Large intestine (tissue), 12 donors: ENCODE measurements at places on chromosomes 2 and 18. TPM values are rescaled to one million over a fixed set of nuclear protein-coding genes. Genes with fewer than 3 reads are reported as not detected.

DNA sequence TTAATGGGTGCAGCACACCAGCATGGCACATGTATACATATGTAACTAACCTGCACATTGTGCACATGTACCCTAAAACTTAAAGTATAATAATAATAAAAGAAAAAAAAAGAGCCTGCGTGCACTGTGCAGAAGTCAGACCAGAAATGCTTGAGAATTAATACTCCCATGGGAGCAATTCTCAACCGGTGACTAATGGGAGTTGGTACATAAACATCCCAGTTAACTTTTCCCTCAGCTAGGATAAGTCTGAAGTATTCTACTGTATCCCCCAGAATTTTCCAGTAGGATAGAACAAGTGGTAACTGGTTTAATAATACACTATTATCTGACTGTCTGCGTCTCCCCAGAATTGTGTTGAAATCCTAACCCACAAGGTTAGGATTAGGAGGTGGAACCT, 113.6 kb upstream of the COL5A2 start:
- no peak for DNase-seq

GRCh38 chr2:200702646-200703118, 109.0 kb upstream of the BZW1 start:
- peak; percentile 76 for DNase-seq

GRCh38 chr2:11904029-11904428, 157.6 kb downstream of the LPIN1 start:
- DNase-seq: no peak

DNA sequence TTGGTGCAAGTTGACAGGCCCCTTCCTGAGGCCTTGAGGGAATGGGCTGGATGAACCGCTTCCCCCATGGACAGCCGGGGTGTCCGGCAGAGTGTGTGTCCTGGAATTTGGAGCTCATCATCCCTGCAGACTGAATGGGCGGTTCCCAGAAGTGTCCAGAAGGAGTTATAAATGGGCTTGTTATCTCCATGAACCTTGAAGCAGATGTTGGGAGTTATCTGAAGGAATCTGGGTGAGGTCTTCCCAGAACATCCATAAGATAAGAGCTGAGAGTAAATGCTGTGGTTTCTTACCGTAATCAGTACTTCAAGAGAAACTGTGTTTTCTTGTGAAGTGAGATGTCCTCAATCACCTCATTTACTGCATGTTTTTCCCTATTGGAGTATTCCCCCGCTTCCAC, 21.1 kb downstream of the PLB1 start:
- DNase-seq: no peak

- DNase-seq: no peak
These were observed 483.8 kb upstream of the REG3G start for GRCh38 chr2:78541451-78542267.

DNA sequence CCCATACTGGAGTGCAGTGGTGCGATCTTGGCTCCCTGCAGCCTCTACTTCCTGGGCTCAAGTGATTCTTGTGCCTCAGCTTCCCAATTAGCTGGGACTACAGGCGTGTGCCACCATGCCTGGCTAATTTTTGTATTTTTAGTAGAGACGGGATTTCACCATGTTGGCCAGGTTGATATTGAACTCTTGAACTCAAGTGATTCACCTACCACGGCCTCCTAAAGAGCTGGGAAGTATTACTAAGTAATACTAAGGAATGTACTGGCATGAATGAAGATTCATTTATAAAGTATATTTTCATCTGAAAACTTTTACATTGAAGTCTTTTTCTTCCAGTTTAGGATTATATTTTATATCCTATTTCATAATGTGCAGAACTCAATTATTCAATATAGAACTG, 38.1 kb downstream of the NUP35 start:
- no peak for DNase-seq

- DNase-seq: peak; percentile 90
These were observed 272.8 kb downstream of the RND3 start for GRCh38 chr2:150214626-150215025.

DNA sequence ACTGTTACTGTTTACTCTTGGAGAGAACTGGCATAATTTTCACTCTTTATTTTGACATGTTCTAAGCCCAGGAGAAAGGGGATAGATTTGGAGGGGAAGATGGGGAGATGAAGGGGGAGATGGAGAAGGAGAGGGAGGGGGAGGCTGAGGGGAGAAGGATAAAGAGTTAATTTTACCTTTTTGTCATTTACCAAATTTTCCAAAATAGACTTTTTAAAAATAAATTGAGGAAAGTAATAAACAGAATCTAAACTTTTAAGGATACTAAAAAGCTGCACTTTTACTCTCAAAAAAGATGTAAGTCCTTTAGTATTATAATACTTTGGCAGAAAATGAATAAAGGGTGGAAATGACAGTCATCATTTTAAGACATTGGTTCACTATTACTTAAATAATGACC, 12.3 kb downstream of the MMADHC start:
- DNase-seq: no peak

- DNase-seq: no peak
These were observed 31.6 kb downstream of the LIMS1 start for GRCh38 chr2:108565778-108566375.

DNA sequence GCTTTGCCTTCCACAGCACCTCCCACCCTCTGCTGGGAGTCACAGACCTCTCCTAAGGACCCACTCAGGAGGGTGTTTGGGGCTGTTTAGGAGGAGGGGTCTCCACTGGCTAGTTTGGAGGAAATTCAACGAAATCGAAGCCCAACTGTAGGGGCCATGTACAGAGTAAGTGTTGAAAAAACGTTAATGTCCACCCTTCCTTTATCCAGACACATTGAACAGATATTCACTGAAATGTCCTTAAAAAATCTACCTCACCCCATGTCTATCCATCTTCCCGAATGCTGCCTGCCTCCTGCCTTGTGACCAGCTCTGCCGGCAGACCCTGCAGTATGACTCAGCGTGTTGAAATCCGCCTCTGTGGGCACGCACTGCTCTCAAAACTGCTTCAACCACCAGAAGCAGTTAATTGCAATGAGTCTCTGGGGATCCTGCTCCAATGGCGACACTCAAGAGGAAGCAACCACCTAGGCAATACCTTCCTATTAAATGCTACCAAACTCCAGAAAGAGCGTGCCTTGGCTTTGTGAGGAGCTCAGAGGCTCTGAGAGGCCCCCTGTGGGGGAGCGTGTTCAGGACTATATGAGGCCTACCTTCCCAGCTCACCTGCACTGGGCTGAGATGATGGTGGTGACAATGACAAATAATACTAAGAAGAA, 61.4 kb upstream of the RTN4 start:
- DNase-seq: no peak

- DNase-seq: peak; percentile 94
These were observed at the start of gene PLEKHA3 for GRCh38 chr2:178480227-178481181. TSS of gene PLEKHA3 (plus strand) at chr2:178480457. CDS start at chr2:178480870, 413 bp downstream.

DNA sequence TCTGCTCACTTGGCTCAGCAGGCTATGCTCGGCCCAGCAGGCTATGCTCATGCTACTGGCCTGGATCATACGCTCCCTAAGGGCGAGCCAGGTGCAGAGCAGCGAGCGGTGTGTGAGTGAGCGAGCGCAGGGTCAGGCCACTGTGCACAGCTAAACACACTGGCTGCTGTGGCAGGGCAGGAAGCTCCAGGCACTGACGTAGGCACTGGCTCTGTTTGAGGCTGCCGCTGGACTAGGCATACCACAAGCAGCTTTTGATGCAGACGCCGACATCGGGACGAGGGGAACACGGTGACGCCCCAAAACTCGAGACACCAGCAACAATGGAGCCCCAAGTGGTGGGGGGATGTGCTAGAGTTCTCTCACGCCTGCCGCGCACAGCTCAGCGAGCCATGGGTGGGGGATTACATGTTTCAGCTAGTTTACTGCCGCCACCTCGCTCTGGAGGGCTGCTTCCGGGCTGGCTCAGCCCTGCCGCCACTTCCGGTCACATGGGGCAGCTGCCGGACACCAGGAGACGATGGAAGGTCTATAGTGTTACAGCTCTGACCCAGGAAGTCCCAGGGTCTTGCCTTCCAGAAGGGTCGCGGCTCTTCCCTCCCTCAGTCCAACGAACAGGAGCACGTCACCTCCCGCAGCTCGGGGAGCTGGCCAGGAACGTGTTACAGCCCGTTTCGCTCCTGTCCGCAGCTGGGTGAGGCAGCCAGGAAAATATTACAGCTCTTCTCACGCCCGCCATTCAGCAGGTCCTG, 1176.9 kb upstream of the LRRTM1 start:
- DNase-seq: no peak

DNA sequence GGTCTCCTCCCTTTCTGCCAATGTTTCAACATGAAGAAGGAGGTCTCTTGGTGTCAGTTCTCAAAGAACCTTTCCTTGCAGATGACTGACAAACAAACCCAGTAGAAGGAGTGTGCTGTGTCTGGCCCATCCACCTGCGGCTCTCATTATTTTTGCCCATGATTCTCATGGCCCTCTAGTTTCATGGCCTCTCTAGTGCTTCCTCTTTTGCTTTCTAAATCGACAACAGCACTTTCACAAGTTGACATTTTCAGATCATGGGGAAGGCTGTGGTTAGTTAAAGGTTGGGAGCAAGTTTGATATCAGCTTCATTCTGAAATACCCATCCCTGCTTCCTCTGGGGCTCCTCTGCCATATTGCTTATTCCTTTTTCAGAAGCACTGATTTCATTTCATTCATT, 805.2 kb downstream of the SLC4A3 start:
- DNase-seq: no peak

GRCh38 chr2:96914332-96914731, 44.5 kb upstream of the SEMA4C start:
- no peak for DNase-seq

DNA sequence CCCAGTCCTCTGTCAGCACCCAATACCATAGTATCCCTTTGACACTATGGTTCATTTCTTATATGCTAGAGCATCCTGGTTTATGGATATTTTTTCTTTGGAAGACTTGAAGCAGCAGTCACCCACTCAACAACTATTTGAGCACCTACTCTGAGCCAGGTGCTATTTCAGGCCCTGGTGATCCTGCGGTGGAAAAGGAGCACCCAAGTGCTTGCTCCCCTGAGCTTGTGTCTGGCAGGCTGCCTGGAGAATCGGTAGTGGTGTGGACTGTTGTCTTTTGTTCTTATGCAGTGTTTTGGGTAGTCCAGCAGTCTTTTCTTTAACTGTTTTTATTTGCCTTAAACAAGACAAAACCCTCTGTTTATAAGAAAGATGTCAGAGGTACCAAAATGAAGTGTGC, 28.9 kb downstream of the NCK2 start:
- no peak for DNase-seq

NT5C1B gene
- 0.75 TPM for polyA plus RNA-seq

TLX2 gene
- polyA plus RNA-seq: 5.0 TPM

SP140L gene
- polyA plus RNA-seq: 20.4 TPM

TNFRSF11A gene
- polyA plus RNA-seq: 21.7 TPM

ICOS gene
- polyA plus RNA-seq: 0.42 TPM
